ENCODE measurements at places on chromosomes 7 and 10.

DNA sequence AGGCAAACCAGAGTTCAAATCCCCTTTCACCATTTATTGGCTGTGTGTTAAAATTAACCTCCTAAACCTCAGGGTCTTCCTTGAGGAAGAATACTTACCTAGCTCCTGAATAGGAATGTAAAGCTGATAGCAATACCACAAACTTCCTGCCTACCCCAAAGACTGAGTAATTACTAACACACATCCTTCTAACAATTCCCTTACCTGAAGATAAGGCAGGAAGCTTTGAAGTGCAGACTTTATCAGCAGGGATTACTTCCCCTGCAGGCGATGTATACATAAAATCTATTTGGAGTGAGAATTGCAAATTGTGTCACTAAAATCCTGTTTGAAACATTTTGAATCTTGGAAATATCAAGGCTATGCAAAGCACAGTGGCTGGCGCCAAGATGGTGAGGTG, 21.2 kb downstream of the EVX1 start:
- no peak for DNase-seq

- no peak for DNase-seq
Measured at GRCh38 chr10:96440361-96441292, 73.1 kb downstream of the TLL2 start.

GRCh38 chr10:70253878-70254765, 20.9 kb upstream of the PPA1 start:
- DNase-seq: no peak

DNA sequence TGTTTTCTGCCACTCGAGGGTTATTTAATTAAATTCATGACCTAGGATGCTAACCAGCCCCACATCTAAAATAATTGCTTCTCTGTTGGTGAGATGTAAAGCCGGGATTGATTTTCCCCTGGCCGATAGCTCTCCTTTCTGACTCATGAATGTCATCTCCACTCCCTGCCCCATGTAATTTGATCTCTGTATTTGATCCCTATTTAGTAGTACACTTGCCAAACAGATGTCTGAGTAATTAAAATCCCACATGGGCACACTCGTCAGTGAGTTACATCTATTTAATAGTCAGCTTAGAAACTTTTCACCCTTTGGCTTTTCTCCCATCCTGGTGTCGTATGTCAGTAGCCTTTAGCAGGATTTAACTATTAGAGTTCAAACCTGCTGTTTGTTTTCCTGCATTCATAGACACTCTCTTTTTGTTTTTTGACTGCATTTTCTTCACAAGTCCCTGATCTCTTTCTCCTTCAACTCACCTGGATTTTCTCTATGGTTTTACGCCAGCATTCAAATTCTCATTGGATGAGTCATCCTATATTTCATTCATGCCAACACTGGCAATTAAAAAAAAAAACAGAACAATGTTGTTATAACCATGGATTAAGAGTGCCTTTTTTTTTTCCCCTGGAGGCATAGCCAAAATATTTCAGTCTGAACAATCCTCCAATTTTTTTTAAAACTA, 82.7 kb downstream of the SPAG6 start:
- no peak for DNase-seq

GRCh38 chr10:11863353-11864109, 40.4 kb downstream of the PROSER2 start:
- peak; percentile 57 for DNase-seq

DNA sequence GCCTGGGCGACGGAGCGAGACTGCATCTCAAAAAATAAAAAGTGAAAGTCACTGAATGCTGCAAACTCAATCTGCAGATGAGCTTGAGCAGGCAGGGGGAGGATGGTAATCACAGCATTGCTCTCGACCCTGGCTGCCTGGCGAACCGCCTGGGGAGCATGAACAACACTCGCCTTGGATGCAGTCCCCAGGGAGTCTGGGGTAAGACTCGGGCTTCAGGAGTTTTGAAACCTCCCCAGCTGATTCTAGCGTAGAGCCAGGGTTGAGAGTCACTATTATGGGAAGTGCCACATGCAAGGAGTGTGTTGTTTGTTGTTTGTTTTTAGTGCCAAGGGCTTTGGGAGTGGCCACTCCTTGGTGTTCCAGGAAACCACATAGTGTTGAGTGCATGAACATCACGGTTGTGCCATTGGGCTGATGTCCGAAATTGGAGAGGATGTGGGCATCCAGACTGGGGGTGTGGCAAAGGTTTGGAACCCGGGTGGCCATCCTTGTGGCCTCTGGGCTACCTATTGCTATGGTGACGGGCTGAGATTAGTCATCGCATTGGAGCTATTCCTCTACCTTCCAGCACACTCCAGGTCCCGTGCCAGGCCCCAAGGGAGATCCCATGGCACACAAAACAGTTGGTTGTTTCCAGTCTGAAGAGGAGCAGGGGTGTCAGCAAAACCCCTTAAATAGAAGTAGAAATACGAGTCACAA, 92.6 kb downstream of the RGS10 start:
- no peak for DNase-seq

GRCh38 chr10:35890676-35891495, 248.8 kb upstream of the FZD8 start:
- no peak for DNase-seq

GRCh38 chr10:133142523-133143199, 17.4 kb upstream of the KNDC1 start:
- DNase-seq: no peak

DNA sequence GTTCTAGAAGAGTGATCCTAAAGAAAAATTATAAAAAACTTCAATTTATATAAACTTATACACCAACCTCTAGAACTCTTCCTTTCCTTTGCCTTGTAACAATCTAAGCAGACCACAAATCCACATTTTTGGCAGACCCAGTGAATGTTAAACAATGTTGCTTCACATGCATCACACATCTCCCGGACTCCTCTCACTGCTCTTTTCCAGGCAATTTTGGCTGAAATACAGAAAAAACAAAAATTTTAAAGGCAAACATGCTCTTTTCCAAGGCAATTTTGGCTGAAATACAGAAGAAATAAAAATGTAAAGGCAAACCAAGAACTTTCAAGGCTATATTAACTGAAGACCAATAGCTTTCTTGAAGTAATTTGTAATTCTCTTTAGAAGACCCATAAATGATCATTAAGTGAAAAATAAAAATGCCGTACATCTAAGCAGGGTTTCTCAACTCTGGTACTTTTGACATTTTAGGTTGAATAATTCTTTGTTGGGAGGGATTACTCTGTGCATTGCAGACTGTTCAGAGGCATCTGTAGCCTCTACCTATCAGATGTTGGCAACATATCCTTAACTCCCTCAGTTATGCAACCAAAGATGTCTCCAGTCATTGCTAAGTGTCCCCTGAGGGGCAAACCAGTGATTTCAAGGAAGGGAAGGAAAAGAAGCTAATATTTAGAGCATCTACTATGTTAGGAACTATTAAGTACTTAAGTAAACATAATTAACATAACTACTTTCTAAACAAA, 64.4 kb downstream of the NRBF2 start:
- DNase-seq: no peak

GRCh38 chr7:1106793-1107421, 19.0 kb downstream of the GPER1 start:
- no peak for DNase-seq

DNA sequence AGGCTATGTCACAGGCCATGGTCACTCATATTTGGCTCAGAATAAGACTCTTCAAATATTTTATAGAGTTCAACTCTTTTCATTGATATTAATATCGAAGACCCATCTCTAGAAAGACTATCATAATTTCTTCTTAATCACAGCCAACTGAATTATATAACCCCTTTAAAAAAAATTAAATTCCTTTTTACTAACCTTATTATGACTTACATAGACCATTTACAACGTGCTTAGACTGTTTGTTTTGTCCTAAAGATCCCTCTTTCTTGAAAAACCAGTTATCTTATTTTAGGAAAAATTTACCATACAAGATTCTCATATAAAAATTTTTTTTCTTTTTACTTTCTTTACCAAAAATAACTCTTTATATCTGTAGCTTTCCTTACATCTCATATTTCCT, 10.2 kb upstream of the TMEM254 start:
- DNase-seq: no peak

GRCh38 chr10:131453721-131454634, 142.5 kb upstream of the TCERG1L start:
- DNase-seq: peak; percentile 79

GRCh38 chr7:70795948-70796347, 336.0 kb upstream of the GALNT17 start:
- DNase-seq: no peak

- no peak for DNase-seq
Measured at GRCh38 chr10:93415693-93416092, 66.4 kb downstream of the MYOF start.

- DNase-seq: peak; percentile 35
Measured at GRCh38 chr7:97835296-97836138, 36.7 kb downstream of the ASNS start.

GRCh38 chr7:121187676-121188075, 141.1 kb upstream of the WNT16 start:
- no peak for DNase-seq
